ENCODE measurements at places on chromosomes 7 and 10.

GRCh38 chr7:133912916-133913697 lies 214.0 kb upstream of the LRGUK start:
- DNase-seq, result no peak

- no peak for DNase-seq
Observed at GRCh38 chr7:139328375-139328774, 12.8 kb upstream of the FMC1 start.

- no peak for DNase-seq
Observed at GRCh38 chr10:103881416-103882284, 26.3 kb upstream of the SH3PXD2A start.

- DNase-seq, result peak; percentile 72
Observed at GRCh38 chr7:128347647-128348097, 4.0 kb upstream of the RBM28 start.

DNA sequence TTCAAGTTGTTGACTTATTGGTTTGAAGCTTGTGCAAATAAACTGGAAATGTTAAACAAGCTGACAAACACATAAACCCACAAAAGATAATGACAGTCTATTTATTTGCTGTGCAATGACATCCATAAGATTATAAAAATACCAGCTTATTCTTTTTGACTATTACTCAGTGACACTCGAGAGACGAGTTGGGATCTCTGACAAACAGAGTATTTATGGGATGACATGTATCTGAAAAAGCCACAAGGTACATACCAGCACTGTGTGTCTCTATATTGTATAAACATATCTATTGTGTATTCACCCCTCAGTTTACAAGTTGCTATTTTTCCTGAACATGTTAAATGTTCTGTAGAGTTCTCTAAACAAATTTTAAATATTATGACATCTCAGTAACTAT lies 88.9 kb downstream of the CHRM2 start:
- no peak for DNase-seq

DNA sequence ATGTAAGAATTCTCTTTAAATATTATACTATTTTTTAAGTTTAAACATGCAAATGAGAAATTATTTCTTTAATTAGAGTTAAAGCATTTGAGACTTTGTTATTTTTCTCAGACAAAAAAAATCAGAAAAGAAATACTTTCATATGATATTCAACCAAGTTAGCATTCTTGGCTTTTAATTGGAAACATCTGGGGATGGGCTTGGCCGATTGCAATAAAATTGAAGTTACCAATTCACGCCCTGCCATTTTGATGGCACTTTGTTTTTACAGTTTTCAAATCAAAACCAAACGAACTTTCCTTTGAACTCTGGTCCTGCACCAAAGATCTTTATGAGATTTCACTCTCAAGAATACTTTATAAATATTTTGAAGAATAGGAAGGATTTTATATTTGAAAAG lies 127.7 kb downstream of the ATE1 start:
- DNase-seq, result no peak

GRCh38 chr7:17090751-17091150 lies 207.7 kb upstream of the AHR start:
- no peak for DNase-seq

DNA sequence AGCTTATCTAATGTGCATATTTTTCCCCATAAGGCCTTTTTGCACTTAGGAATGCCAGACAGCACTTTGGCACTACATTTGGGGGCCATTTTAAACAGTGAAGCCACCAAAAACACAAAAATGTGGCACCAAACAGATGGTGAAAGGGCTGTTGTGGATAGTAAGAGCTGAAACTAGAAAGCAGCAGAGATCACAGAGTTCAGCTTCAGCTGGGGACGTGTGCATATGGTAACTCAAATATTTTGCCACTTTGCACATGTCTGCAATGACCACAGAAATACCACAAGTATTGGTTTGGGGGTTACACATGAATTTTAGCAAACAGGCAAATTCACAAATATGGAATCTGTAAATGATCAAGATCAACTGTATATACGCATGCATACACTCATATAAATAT lies 72.8 kb downstream of the PODXL start:
- no peak for DNase-seq

DNA sequence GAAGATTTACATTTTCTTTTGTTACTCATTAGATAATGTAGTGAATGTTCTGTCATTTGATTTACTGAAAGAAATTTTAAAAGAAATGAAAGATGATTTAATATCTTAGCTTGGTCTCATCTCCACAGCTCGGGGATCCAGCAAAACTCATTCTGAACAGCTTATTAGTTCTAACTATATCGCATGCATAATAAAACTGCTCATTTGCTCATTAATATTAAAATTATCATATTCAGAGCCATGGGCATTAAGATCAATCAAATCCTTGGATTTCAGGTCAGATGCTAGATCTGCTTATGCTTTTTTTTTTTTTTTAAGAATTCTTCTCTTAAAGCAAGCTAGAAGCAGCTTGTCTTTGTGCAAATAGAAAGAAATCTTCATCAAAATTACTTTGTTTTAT lies 246.1 kb downstream of the FOXP2 start:
- DNase-seq, result no peak

DNA sequence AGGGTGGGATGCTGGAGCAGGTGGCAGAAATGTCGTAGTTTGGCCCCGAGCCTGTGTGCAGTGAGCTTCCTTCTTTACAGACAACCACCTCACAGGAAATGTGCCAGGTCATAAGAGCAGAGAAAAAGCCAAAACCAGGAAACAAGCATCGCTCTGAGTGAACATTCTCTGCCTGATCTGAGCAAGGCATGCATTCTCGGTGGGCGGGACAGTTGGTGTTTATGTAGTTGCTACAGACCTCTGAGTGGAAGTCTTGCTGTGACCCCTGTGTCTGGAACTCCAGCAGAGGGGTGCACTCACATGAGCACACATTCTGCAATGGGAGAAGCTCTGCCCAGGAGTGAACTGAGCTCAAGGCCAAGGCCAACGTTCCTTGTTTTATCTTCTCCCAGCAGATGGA lies 230.1 kb downstream of the TCERG1L start:
- DNase-seq, result no peak

GRCh38 chr7:83921271-83921940 lies 272.5 kb upstream of the SEMA3E start:
- DNase-seq, result no peak

DNA sequence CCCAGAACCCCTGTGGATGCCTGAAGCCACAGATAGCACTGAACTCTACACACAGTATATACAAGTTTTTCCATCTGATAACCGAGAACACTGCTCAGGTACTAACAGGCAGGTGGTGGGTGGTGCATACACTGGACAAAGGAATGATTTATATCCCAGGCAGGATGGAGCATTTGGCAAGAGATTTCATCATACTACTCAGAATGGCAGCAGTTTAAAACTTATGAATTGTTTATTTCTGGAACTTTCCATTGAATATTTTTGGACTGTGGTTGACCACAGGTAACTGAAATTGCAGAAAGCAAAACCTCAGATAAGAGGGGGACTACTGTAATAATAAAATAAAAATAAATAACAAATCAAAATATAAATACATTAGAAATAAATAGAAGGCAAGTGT lies 10.9 kb upstream of the KCNMA1 start:
- DNase-seq, result no peak

DNA sequence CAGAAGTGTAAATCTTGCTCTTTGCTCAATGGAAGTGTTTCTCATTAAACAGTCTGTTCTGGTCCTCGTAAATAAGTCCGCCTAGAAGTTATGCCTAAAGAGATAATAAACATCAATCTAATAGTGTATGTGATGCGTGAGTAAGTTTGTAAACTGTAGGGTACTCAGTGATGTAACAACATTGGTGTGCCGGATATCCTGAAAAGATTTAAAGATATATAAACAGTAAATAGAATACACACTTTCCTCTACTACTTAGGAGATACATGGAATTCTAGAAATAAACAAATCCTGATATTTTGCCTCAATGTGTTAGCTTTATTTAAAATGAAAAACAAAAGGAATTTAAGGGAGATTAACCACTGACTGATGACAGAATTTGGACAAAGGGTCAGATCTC lies 123.5 kb downstream of the AHR start:
- DNase-seq, result no peak

- DNase-seq, result no peak
Observed at GRCh38 chr7:157848508-157849340, 511.9 kb downstream of the DNAJB6 start.

GRCh38 chr10:122931088-122931906 lies 20.9 kb downstream of the FAM24A start:
- DNase-seq, result no peak

- DNase-seq, result no peak
Observed at GRCh38 chr7:1455241-1455939, 3.9 kb downstream of the MICALL2 start.

GRCh38 chr10:69439813-69440506 lies 11.3 kb upstream of the TSPAN15 start:
- DNase-seq, result no peak

GRCh38 chr10:15601819-15602218 lies 117.9 kb downstream of the ITGA8 start:
- no peak for DNase-seq

GRCh38 chr7:68122801-68123200 lies 1126.2 kb downstream of the TYW1 start:
- DNase-seq, result no peak

GRCh38 chr10:117164592-117165537 lies 26.8 kb upstream of the VAX1 start:
- DNase-seq, result no peak

- DNase-seq, result no peak
Observed at GRCh38 chr7:14374336-14374735, 384.9 kb upstream of the ETV1 start.

GRCh38 chr7:123393623-123394022 lies 140.8 kb downstream of the IQUB start:
- no peak for DNase-seq

- no peak for DNase-seq
Observed at GRCh38 chr7:104664648-104665047, 336.2 kb downstream of the LHFPL3 start.

DNA sequence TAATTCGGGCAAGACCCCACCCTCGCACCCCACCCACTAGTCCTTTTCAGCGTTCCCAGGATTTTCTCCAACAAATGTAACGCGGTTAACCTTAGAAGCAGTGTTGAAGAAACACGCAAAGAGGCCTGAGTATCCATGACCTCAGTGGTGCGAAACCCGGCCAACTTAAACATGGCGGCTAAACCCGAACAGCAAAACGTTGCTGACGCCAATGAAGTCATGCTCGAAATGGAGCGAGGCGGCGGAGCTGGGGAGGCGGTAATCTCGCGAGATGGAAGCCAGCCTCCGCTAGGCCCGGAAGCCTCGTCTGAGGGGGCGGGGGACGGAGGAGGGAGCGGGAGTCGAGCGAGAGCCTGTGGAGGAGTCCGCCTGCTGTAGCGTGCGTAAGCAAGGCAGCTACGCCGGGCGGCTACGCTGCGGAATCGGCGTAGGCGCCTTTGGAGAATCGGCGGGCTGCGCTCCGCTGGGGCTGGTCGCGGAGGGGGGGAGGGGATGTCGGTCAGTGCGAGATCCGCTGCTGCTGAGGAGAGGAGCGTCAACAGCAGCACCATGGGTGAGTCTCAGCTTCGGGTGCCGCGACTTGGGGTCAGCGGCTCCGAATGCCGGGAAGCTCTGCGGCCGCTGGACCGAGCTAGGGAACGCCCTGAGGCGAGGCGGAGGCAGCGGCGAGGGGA lies at the start of gene SEPTIN7:
Gene SEPTIN7, plus strand, starts transcription at position 340 of the 674 bp plus-strand sequence. Its CDS starts 153 bp downstream, at position 493.
- DNase-seq, result peak; percentile 95

- DNase-seq, result no peak
Observed at GRCh38 chr7:132537456-132538145, 38.7 kb downstream of the PLXNA4 start.

DNA sequence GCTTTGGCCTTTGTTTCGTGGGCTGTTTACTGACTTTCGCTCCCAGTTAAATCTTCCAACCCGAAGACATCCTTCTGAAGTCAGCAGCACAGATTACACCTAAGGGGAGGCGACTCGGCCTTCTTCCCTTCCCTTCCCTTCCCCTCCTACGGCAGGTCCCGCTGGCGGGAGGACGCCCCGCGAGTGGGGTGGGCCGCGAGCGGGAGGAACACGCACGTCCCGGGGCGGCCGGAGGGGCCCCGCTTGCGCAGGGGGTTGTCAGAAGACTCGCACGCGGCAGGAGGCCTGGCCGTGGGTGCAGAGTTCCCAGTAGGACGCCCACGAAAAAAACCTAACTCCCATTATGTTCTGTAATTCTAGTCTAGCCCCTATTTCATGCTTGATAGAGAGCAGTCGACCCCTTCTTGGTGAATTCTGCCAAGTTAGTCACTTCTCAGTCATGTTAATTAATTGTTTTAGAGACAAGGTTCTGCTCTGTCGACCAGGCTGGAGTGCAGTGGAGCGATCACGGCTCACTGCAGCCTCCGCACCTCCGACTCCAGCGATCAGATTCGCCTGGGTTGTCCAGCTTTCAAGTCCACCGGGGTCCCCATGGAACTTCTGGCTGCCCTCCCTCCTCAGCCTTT lies 19.2 kb upstream of the ZNF32 start:
- no peak for DNase-seq

DNA sequence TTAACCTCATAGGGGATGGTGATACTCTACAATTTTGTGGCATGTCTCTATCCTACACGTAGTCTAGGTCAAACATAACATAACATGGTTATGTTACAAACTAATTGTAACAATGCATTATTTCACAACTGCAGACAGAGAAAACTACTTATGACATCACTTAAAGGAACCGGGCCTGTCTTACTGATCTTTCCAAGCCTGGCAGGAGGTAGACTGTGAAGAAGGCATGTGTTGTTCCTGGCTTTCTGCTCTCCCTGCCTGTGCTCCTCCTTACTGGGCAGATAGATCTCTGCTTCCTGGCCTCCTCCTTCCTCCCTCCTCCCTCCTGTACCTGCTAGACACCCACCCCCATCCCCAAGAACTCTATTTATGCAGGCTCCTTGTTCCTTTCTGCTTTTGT lies 5.4 kb downstream of the CACNB2 start:
- DNase-seq, result no peak
